Activated T-helper 1 cell treated with anti-CD3 and anti-CD28 coated beads, Interleukin-2, amount 50 U/mL, for 16 hours (primary cell): ENCODE measurements at places on chromosomes 1 and 21.

GRCh38 chr21:43921979-43922945 lies 57.2 kb downstream of the AGPAT3 start:
- DNase-seq: peak; percentile 10

DNA sequence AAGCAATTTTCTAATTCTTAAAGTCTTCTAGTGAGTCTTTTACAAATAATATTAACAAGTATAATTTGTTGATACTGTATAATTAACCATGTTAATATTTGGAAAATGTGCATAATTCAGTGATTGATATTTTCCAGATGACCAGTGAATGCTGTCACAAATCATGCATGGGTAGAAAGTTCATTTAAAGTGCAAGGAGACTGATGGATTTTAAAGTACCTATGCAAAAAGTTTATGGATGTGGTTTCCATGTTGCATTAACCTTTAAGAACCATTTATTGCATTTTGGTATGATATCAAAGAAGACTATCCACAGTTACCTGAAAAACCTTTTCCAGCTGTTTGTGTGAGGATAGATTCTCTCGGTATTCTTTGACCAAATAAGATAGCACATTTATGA lies 23.2 kb downstream of the CDC73 start:
- no peak for DNase-seq

DNA sequence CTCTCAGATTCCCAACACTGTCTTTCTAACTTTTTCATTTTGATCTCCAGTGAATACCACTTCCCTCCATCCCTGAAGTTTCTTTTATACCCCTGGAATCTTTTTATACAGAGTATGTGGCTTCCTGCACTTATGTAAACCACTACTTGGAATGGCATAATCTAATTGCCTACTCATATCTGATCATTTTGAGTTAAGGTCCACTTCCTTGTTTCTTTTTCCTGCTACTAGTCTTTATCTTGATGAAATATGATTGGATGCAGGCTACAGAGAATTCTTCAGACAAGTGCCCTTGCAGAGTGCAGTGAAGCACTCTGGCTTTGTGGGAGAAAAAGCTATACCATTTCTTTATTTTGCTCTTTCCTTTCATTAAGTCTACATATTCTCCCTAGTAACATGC lies 325.3 kb upstream of the ADAMTS5 start:
- DNase-seq: no peak

DNA sequence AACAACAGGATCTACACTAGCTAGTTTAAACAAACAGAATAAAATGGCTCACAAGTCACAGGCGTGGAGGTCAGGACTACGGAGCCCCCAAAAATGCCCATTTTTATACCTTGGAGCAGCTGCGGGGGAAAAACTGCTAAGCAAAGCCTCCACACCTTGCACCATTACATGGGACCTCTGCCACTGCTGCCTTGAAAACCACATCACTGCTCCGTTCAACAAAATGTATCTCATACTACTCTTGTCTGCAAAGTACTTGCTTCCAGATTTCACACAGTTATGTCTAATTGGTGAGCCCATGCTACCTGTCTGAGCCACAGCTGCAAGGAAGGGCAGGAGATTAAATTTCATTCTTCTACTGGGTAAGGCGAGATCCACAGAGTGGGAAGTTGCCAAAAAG lies 24.4 kb downstream of the MRPL39 start:
- DNase-seq: no peak

- peak; percentile 61 for DNase-seq
Observed at GRCh38 chr1:109790735-109791494, 27.2 kb upstream of the EPS8L3 start.

DNA sequence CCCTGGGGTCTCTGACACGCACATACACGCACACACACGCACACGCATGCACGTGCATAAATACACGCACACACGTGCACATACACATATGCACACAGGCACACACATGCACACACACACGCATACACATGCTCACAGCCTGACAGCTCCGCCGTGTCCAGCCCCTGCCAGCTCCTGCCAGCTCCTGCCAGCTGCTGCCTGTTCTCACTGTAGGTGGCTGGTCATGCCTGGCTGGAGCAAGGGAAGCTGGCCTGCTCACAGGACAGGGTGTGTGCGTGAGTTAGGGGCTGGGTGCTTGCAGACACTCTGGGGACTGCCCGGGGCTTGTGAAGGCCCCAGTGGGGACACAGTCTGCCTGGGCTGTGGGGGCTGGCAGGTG lies 4.9 kb downstream of the PLCH2 start:
- DNase-seq: no peak

GRCh38 chr1:43009274-43009673 lies 50.6 kb upstream of the SLC2A1 start:
- no peak for DNase-seq

DNA sequence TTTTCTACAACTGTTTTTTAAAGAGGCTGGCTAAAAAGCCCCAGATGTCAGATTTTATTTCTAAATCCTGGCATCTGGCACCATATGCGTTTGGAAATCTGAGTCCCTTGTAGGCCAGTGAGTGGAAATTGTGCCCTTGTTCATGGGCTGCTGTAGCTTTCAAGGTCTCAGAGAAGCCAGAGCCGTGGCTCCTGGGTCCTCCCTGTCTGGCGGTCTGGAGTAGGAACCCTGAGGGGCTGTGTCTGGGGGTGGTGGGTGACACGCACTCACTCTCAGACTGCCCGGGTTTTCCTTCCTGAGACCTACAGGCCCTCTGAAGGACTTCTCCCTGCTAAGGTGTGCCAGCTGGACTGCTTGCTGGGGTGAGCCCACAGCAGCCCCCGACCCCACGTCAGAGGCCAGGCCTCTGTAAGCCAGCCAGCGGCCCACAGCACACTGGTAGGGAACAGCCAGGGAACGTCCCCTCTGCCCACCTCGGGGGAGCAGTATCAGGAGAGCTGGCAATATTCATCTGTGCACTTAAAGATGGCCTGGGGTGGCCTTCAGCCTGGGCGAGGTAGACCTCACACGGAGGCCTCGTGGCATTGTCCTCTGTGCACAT lies 151.5 kb downstream of the PEX14 start:
- no peak for DNase-seq

DNA sequence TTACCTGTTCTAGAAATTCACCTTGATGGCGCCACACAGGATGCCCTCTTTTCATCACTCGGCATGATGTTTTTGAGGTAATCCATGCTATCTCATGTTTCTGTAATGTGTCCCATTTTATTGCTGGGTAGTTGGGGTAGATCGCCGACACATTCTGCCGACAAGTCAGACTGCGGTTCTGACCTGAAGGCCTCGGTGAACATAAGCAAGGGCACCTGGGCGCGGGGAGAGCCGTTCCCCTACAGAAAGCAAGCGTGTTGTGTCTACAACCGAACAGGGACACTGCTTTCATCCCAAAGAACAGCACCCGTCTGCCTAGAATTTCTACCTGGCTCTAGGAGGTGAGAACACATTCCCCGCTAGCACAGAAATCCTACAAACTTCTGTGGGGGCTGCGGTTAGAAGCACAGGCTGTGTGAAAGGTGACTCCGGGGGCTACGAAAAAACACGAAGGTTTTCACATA lies 149.2 kb downstream of the PPIAL4G start:
- no peak for DNase-seq

GRCh38 chr21:42426876-42427480 lies 23.3 kb downstream of the UBASH3A start:
- no peak for DNase-seq

DNA sequence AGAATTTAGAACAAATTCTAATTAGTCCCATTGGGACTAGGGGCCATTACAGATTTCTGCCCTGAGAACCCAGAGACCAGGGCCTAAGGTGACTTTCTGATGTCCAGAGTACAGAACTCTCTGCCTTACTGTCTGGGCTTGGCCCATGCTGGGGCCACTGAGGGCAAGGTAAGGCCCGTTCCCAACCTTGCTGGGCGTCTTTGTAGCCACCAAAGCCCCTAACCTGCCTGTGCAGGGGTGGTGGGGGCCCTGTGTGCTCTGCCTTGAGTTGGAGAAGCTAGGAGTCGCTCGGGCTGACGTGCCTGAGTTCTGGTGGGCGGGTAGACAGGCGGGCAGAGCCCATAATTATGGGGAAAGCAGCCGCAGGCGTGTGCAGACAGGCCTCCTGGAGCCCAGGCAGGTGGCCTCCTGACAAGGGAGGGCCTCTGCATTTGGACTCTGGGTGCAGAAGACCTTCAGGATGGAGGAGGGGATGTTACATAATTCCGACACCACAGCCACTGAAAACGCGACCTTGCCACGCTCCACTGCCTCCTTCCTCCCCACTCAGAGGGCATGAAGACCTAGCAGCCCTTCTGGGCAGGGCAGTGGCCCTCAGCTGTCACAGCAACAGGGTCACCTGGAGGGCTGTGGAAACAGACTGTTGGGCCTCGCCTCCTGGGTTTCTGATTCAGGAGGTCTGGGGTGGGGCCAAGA lies 239.9 kb upstream of the TMEM51 start:
- no peak for DNase-seq

DNA sequence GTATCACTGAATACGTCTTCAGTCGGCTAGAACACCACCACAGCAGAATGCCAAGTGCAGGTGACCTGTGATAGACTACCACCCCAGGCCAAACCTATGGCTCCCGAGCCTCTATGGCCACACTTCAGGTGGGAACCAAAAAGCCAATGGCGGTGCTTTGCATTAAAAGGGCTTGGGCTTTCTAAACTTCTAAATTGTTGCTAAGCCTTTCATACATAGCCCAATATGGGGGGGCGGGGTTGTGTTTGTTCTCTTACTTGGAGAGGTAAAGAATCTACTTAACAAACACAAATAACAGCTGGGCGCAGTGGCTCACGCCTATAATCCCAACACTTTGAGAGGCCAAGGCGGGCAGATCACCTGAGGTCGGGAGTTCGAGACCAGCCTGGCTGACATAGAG lies 19.7 kb downstream of the USP48 start:
- no peak for DNase-seq

DNA sequence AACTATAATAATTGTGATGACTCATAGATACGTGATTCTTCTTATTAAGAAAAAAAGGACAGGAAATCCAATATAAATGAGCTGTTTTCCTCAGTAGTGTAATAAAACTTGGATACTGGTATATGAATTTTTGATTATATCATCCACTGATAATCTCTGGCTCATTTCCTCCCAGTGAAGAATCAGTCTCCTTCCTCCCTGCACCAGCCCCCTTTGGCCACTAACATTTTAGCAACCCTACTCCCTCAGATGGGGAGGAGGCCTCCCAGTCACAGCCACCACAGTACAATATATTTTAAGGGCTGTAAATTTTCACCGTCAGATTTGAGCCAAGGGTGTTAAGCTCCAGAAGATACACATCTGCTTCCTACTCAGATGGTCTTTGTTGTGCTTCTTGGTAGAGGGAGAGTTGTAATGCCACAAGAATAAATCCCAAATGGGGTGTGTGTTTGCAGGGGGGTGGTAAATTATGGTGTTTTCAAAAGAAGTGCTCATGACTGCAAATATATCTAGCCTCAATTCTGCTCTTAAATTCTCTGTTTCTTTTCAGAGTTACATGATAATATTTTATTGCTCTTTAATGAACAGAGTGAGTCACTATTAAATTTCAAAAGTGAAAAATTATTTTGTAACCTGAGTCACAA lies 153.5 kb downstream of the HLX start:
- DNase-seq: no peak

DNA sequence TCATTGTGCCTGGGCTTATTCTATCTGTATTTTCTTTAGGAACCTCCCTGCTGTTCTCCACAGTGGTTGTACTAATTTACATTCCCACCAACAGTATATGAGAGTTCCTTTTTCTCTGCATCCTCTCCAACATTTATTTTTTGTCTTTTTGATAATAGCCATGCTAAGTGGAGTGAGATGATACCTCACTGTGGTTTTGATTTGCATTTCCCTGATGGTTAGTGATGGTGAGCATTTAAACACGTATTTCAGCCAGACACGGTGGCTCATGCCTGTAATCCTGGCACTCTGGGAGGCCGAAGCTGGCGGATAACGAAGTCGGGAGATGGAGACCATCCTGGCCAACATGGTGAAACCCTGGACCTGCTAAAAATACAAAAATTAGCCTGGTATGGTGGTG lies 57.9 kb downstream of the SLAMF6 start:
- no peak for DNase-seq

DNA sequence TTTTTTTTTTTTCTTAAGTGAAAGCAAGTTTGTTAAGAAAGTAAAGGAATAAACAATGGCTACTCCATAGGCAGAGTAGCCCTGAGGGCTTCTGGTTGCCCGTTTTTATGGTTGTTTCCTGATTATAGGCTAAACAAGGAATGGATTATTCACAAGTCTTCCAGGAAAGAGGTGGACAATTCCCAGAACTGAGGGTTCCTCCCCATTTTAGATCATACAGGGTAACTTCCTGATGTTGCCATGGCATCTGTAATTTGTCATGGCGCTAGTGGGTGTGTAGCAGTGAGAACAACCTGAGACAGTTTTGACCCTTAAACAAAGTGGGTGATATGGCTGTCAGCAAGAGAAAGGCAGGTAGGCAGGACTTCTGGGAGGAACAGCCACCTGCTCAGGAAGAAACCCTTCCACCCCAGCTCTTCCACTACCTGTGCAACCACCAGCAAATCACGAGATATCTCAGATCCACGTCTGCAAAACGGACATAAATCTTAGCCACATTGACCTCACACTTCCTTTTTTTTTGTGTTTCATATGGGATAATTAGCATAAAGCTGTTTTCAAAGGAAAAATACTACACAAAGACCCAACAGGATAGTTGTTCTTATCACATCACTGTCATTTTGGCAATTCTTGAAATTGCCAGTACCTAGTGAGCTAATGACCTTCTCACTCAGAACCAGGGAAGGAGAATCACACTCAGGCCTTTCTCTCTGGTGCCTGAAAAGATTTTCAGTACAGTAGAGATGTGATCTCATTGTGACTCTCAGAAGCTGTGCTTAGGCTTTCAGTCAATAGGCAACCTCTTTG lies 34.8 kb upstream of the DUSP10 start:
- DNase-seq: no peak

- no peak for DNase-seq
Observed at GRCh38 chr1:206115791-206116190, 1.4 kb downstream of the AVPR1B start.

DNA sequence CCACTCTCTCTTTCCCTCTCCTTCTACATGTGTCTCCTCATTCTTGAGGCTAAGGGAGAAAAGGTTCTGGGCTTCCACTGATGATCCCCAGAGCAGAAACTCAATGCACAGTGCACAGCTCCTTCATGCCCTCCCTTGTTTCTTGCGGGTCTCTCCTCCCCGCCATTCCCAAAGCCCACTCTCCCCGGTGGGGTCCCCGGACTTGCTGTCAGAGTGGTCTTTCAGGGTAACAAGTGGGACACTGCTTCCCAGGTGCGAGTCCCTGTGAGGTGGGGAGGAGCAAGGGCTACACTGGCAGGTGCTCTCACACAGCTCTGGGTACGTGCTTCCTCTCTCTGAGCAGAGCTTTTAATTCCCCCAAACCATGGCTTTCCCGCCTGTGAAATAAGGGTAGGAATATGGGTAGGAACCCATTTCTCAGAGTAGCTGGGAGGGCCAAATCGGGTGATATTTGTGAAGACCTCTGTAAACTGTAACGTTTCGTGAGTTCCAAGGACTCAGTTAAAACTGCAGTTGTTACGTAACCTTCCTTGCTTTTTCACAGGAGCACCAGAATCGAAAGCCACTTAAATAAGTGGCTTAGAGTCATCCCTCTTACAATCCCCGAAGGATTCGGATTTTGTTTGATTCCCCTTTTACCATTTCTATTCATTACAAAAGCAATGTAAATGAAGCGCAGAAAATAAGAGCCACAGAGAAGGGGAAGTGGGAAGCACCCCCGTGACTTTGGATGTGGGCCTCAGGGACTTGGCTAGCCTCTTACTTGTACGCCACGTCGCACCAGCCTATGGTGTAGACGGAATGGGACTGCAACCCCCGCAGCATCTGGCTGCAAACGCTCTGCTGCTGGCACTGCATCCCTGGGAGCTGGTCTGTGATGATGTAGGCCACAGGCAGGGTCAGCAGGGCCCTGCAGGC lies 6.2 kb downstream of the PGLYRP3 start:
- no peak for DNase-seq

GRCh38 chr21:32298148-32298559 lies 501 bp upstream of the MRAP start:
- no peak for DNase-seq
